ENCODE measurements at places on chromosomes 7 and 10.

DNA sequence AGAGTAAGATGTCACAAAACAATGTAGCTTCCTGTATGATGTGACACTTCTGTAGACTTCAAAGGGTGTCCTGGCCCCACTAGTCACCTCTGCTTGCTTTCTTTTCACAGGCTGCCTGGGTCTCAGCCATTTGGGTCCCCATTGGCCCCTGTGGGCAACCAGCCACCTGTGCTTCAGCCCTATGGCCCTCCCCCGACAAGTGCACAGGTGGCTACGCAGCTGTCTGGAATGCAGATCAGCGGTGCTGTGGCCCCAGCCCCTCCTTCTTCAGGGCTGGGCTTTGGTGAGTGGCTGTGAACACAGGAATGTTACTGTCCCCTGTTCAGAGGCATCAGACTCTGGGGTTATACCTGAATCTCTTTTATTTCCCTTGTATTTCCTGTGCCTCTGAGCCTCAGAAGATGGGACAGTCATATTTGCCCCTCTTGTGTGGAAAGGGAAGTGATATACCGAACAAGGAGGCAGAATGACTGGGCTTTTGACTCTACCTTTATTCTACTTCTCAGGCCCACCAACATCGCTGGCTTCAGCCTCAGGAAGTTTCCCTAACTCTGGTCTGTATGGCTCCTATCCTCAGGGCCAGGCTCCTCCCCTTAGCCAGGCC is 15.4 kb downstream of the SEC24C start:
- DNase-seq = peak; percentile 45

GRCh38 chr10:121772406-121772805 is 155.4 kb downstream of the ATE1 start:
- DNase-seq = no peak

- no peak for DNase-seq
These were observed 110.1 kb downstream of the NRP1 start for GRCh38 chr10:33224251-33224965.

- no peak for DNase-seq
These were observed 11.4 kb upstream of the VWDE start for GRCh38 chr7:12415072-12415471.

DNA sequence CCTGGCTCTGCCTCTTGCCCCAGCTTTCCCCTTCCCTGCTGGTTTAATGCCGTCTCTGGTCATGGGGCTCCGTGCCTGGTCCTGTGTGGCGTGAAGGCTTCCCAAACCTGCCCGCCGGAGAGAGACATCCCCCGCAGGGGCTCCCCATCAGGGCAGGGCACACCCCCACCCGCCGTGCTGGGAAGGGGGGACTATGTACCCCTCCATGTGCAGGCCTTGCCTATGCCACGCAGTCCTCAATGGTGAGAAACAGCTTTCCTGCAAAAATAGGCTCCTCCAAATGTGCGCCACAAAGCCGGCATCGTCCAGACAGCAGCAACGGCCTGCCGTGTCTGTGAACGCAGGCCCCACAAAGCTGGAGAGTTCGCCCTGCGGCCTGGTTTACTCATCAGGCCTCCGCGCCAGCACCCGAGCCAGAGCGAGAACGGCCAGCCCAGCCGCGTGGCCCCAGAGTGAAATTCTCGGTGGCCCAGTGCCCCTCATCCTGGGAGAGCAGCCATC is 313.4 kb downstream of the DNAJB6 start:
- DNase-seq = no peak

- no peak for DNase-seq
These were observed 135.0 kb downstream of the GATA3 start for GRCh38 chr10:8189458-8189857.
